ENCODE measurements at places on chromosomes 1 and 21.

DNA sequence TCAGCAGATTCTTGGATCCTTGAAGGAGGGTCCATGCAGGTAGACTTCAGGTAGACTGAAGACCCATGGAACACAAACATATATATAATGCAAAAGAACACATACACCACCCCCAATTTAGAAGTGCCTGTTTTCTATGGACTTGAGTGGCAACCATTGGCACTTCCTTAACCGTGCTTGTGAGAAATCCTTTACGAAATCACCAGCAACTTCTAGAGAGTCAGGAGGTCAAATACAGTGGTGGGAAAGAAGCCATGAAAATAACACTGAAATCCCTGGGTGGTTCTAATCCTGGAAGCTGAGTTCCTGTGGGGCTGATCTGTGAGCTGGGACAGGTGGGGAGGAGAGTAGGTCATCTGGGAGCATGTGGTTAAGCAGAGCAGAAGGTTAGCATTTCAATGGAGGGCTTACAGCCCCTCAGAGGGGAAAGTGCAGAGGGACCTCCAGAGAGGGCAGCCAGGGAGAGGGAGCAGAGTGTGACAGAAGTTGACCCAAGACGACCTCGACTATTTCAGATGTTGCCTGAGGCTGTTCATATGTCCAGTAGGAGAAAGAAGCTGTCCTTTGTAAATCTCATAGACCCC lies 13.0 kb upstream of the IL10 start:
- no peak for DNase-seq

GRCh38 chr1:221164029-221164428 lies 284.8 kb downstream of the HLX start:
- no peak for DNase-seq

- DNase-seq: no peak
Observed at GRCh38 chr1:36708587-36708986, 225.9 kb upstream of the CSF3R start.

- no peak for DNase-seq
Observed at GRCh38 chr1:236895665-236896387, 100.7 kb downstream of the MTR start.

DNA sequence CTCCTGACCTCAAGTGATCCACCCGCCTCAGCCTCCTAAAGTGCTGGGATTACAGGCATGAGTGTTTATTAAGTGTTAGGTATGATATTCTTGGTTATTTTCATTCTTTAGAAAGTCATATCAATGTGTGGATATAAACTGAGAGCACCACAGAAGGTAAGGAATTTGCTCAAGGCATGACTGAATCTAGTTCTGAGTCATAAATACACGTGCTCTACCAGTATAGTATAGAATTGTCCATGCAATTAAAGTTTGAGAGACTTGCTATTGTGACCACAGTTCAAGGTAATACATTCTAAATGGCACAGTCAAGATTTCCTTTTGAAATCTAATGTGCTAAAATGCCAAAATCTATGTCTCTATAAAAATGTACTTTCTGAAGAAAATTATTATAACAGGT lies 401.1 kb upstream of the CHRM3 start:
- DNase-seq: no peak

- DNase-seq: no peak
Observed at GRCh38 chr1:72336776-72337175, 54.4 kb upstream of the NEGR1 start.

DNA sequence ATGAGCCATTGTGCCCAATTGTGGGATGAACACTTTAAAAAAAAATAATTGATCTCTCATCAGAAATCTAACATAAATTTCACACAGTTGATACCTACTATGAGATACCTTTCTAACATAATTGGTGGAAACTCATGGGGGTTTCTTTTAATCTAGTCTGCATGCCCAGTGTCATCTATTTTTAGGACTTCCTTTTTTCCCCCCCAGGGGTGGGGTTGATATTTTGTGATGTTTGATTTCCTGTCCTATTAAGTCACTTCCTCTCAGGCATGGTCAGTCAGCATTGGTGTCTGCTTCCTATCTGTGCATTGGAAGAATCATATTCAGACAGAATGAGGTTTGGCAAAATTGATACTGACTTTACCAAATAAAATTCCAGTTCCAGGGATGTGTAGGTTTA lies 21.5 kb downstream of the NFYC start:
- DNase-seq: no peak

GRCh38 chr21:27261676-27262075 lies 294.8 kb upstream of the ADAMTS5 start:
- no peak for DNase-seq

DNA sequence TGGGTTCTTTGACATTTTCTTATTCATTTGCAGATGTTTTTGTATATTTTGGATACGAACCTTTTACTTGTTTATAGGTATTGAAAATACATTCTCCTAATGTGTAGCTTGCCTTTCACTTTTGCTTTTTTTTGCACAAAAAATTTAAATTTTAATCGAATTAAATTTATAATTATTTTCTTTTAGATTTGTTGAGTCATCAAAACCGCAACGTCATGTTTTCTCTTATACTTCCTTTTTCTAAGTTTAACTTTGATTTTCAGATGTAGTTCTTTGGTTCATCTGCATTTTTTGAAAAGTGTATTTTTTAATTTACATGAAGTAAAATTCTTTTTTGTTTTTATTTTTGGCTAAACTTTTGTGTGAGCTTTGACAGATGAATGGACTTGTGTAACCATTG lies 243.7 kb upstream of the DPYD start:
- no peak for DNase-seq

- no peak for DNase-seq
Observed at GRCh38 chr1:205913451-205914154, 29.7 kb downstream of the SLC26A9 start.

DNA sequence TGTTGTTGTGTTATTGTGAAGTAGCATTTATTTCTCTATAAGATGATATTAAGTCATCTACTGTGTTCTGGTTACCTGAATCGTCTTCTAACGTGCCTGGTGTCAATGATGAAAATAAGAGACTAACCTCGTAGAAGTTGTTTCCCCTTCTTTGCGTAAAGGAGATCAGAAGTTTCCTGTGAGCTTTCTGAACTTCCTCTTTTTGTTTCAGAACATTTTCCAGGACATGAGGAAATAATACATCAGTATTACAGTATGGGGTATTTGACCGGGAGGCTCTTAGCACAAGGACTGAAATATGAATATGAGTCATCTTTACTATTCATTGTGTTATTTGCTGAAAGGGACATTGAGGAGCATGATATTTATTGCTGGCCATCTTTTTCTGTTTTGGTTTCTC lies 1.3 kb downstream of the ST6GALNAC3 start:
- no peak for DNase-seq

DNA sequence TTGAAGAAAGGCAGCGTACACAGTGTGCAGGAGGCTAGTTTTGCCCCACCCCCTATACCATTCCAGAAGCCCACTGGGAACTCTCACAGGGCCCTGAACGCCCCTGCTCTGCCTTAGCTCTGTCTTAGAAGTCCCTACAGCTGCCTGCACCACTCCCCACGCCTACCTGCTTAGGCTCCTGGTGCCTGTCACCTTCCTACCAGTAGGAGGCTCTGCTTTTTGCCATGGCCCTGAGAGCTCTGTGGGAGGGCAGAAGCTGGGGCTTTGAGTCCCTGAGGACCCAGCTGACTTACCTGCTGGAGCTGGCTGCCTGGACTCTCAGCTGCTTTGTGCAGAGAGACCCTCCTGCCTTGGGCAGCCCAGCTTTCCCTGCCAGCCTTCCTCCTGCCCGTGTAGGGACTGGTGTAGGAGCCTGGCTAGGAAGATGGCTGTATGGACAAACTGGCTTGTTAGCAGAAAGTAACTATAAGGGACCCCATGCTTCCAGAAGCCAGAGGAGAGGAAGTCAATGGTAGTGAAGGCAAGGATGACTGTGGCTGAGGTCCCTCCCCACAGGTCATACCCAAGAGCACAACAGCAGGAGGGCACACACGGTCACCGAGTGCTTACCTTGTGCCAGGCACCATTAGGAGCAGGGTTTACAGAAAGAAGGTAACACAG lies 9.8 kb upstream of the CELSR2 start:
- DNase-seq: no peak

GRCh38 chr1:180521474-180522212 lies 19.3 kb upstream of the ACBD6 start:
- DNase-seq: no peak

GRCh38 chr1:85058311-85058710 lies 10.0 kb upstream of the MCOLN3 start:
- no peak for DNase-seq

- DNase-seq: peak; percentile 4
Observed at GRCh38 chr21:25350056-25350455, 257.2 kb downstream of the MRPL39 start.

- DNase-seq: no peak
Observed at GRCh38 chr1:206079135-206079534, 26.2 kb downstream of the RHEX start.

- DNase-seq: no peak
Observed at GRCh38 chr21:36914244-36915013, 52.0 kb downstream of the HLCS start.

DNA sequence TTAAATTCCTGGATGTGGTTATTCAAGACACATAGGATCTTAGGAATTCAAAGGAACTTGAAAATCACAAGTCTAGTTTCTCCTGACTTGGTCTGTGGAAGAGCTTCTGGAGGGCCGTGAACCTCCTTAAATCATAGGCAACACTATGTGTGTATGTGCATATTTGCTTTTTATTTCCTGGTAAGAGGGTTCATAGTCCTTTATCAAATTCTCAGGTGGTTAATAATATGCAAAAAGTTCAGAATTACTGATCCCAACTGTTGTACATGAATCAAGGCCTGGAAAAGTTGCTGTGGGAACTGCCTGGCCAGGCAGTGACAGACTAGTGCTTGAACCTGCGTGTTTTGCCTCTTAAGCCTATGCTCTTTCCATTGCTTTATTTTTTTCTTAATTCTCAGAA lies 12.9 kb downstream of the MTR start:
- no peak for DNase-seq

GRCh38 chr21:46084709-46085108 lies 13.2 kb upstream of the COL6A2 start:
- DNase-seq: no peak

DNA sequence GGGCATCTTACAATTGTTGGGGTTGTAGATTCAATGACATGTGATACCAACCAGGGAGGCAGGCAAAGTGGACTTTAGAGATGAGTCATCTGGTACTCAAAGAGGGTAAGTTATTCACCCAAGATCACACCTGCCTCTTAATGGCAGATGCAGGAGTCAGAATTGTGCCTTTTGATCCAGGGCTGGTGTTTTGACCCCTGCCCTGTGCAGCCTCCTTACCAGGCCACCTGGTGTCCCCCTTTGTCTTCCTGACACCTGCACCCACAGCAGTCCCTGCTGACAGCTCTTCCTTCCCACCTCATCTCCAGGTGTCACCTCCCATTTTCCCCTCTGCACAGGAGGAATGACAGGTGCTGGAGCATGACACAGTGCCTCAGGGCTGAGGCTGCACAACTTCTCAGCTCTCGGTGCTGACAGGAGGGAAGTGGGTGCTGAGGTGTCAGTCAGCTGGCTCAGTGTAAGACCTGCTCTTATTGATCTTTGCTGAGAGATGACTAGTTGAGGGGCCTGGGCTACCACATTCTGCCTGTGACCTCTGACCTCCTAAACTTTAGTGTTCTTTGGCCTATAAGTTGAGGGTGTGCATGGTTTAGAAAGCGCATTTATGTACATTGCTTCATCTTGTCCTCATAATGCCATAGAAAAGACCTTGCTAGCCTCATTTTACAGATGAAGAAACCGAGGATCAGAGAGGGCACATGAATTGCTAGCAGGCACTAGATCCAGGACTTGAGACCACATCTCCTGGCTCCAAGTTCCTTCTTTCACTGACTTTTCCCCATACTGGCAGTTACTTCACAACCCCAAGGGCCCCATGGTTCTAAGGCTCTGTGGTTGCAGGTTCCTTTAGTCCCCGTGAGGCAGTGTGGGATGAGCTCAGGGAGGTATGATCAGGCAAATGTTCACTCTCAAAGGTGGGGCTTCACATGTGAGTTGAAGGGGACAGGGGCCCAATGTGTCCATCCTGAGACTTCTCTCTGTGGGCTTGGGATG lies 31.3 kb downstream of the CACNA1E start:
- DNase-seq: no peak

GRCh38 chr1:67559222-67559700 lies 125.7 kb upstream of the GADD45A start:
- no peak for DNase-seq

- DNase-seq: no peak
Observed at GRCh38 chr1:165408518-165408917, 36.4 kb downstream of the RXRG start.

DNA sequence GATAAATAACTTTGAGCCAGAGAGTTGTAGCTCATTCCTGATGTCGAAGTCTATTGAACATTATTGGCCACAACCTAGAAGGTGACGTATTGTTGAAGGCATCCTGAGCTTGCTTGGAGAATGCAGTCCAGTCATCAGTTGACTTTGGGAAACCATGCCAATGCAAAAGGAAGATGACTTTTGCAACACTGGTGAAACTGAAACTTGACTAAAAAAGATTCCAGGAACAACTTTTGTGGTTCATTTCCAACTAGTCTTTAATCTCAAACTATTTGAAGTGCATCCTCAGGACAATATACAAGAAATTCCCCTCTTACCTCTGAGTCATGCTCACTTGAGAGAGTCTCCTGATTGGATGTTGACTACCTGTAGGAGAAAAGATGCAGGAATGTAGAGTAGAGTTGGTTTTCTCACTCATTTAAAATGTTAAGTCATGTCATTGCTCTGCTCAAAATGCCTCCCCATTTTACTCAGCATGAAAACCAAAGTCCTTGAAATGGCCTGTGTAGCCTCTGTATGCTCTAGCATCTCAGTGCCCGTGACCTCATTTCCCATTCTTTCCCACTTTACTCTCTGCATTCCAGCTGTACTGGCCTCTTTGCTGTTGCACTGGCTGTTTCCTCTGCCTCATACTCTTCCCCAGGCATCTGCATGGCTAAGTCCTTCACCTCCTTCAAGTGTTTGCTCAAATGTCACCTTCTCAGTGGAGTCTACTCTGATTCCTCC lies 24.4 kb upstream of the LEPR start:
- no peak for DNase-seq

GRCh38 chr1:14598498-14599182 lies at the start of gene KAZN:
TSS of gene KAZN (plus strand) at chr1:14598685.
- DNase-seq: no peak

- DNase-seq: no peak
Observed at GRCh38 chr1:243748227-243748626, 101.8 kb downstream of the AKT3 start.

GRCh38 chr1:65940126-65940525 lies 147.4 kb downstream of the PDE4B start:
- DNase-seq: no peak

- no peak for DNase-seq
Observed at GRCh38 chr1:41592451-41593125, 108.1 kb upstream of the EDN2 start.

Measured in stimulated activated CD4-positive, alpha-beta T cell treated with anti-CD3 and anti-CD28 coated beads, Interleukin-1b, Interleukin-23, amount 100 ng/mL, for 1 hour (primary cell).